Left renal pelvis (tissue), 4 donors: ENCODE measurements at places on chromosomes 2 and 18. TPM values are rescaled to one million over a fixed set of nuclear protein-coding genes. Genes with fewer than 3 reads are reported as not detected.

- DNase-seq = no peak
These were observed 58.3 kb downstream of the MRPL33 start for GRCh38 chr2:27829791-27830190.

GRCh38 chr2:126699716-126700581 lies 44.0 kb downstream of the GYPC start:
- peak; percentile 16 for DNase-seq

DNA sequence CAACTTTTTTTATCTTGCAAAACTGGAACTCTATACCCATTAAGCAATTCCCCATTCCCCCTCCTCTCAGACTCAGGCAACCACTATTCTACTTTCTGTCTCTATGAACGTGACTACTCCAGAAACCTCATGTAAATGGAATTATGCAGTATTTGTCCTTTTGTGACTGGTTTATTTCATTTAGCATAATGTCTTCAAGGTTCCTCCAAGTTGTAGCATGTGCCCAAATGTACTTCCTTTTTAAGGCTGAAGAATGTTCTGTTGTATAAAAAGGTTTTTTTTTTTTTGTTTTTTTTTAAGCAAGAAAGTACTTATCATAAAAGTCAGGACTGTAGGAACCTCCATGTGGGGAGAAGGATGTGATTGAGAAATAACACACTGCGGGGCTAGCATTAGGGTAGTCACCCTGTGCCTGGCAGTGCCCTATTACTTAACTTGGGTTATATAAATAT lies 262.9 kb upstream of the FBXO11 start:
- no peak for DNase-seq

DNA sequence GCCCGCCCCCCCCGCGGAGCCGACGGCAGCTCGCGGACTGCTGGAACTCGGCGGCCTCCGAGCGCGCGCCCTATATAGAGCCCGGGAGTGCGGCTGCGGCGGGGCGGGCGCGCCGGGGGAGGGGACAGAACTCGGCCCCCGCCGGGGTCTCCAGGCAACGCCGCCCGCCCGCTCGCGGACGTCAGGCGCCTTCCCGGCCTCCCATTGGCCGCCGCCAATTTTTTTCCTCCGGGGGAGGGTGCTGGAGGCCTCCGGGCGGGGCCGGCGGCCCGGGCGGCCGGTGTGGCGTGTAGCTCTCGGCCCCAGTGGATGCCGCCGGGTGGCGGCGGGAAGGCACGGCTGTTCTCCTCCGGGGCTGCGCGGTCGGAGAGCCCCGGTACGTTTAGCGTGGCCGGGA lies at the start of gene ZFP36L2:
TSS of gene ZFP36L2 (minus strand) at position 49 of the 397 bp plus-strand sequence. CDS start 291 bp downstream, outside the sequence.
- peak; percentile 93 for DNase-seq

DNA sequence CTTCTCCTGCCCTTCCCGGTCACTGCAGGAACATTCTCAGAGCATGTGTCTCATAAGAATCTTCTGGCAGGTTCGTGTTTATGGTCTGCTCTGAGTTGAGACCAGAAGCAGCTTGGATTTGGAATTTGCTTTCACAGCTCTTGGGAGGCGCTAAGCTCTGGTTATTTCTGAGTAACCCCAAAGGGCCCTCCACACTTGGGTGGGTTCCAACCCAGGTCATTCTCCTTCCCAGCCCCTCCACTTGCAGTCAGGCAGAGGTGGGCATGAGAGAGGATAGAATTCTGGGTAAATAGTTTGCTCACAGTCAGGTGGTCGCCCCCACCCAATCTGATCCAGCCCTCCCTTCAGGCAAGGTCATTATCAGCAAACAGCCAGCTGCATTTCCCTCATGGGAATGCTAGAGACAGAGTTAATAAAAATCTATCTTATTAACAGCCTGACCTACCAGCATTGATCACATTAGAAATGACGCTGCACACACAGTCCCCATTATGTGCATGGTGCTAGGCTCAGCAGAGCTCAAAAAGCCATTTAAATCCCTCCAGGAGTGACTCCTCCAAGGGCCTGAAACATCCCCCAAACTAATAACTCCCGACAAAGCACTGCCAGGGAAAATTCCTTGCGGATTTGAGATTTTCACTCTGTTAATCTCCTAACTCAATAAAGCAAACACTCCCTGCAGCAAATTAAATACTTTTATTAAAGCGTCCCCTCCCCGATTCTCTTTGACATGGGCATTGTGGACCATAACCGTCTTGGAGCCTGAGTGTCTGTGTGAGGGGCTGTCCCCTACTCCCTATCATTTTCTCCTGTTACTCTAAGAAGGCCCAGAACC lies 61.9 kb downstream of the SLC4A5 start:
- no peak for DNase-seq

DNA sequence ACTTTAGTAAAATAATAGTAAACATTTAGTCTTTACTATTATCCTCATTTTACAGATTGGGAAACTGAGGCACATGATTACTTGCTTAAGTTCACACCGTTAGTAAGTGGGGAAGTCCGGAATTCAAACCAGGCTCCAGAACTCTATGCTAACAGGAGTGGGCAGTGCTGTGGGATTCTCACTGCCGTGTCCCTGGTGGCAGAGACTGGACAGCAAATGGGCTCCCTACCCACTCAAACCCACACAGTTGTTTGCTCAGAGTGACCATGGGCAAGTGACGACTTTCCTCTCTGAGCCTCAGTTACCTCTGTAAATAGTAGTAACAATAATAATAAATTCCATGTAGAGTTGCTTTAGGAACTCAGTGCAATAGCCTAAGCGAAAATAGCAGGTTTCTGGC lies 24.0 kb downstream of the MAIP1 start:
- no peak for DNase-seq

DNA sequence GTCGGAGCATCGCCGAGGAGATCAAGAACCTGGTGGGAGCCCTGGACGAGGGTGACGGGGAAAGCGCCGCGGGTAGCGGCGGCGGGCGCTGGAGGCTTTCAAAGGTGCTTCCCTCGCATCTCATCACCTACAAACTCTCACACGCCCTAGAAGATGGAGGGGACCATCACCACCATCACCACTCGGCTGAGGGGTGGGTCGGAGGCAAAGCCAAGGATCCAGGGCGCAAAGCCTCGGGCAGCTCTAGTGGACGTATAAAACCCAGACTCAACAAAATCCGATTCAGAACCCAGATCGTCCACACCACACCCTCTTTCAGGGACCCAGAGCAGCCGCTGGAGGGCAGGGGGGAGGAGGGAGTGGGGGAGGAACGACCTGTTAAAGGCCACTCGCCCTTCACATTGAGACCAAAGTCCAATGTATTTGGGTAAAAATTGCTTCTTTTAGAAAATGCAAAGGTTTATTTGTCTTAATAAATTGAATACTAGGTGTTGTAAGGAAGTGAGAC lies 1.5 kb downstream of the SOWAHC start:
- no peak for DNase-seq

DNA sequence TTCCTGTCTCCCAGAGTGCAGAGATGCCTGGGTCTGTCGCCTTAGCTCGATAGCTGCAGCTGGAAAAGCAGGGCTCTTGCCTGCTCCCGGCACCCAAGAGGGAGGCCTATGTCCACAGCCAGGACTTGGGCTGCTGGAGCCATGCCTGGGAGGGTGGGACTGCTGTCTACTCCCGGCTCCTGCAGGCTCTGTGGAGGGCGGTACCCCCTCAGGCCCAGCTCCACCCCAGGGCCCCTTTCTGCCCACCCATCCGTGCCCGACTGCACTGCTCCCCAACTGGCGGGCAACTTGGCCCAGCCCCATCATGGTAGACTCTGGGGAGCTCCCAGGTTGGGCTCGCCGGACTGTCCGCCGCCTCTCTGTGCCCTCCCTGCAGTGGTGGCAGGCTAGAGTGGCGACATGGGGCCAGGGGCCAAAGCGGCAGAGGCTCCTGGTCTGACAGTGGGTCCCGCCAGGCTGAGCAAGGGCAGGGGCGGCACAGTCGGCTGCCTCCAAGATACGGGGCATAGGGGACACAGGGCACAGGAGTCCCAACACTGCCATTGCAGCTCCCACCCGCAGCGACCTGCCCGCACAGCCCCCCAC lies 901.0 kb downstream of the CCDC85A start:
- no peak for DNase-seq

DNA sequence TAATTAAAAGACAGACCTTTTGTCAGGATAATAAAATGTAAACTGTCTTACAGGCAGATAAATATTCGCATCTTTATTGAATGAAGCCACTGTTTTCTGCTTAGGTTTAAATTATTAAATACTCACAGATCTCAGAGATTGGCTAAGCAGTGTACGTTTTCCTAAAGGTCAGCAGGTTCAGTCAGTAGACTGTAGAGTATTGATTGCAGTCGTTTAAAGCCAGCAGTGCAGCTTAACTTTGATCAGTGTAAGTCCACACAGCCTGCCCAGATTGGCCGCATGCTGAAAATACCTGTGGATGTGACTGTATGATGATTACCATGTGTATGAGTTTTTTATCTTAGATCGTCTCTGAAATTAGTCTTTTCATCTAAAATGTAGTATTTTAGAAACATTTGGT lies 42.3 kb downstream of the ATP9B start:
- no peak for DNase-seq

GRCh38 chr2:98702127-98702802 lies 28.7 kb downstream of the MGAT4A start:
- peak; percentile 15 for DNase-seq

DNA sequence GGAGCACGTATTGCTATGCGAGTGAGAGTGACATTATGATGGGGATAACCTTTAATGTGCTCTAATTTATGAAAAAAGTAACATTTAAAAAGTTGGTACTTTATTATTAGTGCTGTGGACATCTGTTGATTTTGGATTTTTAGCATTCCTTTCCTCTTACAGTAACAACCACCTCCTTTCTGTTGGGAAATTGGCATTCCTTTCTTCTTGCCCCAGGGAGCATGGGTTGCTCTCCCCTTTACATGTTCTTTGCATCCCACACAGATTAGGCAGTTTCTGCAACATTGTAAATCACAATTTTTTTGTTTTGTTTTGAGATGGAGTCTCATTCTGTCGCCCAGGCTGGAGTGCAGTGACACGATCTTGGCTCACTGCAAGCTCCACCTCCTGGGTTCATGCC lies 300.2 kb downstream of the LPIN1 start:
- no peak for DNase-seq

DNA sequence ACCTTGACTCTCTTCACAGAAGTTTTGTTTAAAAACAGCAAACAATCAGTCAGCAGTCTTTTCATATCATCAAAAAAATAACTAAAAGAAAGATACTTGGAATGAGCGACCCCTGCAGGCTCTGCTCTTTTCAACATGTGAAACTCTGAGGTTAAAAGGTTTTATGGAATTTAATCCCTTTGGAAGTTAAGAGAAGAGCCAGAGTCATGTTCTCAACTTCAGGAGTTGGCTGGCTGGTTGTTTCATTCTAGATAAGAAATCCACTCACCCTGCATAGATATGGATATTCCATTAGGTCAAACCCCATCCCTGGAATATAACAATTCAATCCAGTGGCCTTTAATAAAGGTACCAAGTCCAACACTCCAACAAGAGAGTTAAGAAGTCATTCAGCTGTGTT lies 115.6 kb upstream of the RMDN2 start:
- no peak for DNase-seq

- no peak for DNase-seq
These were observed 44.5 kb upstream of the RBMS1 start for GRCh38 chr2:160538115-160538514.

- DNase-seq = no peak
These were observed 164.9 kb downstream of the CCDC148 start for GRCh38 chr2:158291544-158292180.

DNA sequence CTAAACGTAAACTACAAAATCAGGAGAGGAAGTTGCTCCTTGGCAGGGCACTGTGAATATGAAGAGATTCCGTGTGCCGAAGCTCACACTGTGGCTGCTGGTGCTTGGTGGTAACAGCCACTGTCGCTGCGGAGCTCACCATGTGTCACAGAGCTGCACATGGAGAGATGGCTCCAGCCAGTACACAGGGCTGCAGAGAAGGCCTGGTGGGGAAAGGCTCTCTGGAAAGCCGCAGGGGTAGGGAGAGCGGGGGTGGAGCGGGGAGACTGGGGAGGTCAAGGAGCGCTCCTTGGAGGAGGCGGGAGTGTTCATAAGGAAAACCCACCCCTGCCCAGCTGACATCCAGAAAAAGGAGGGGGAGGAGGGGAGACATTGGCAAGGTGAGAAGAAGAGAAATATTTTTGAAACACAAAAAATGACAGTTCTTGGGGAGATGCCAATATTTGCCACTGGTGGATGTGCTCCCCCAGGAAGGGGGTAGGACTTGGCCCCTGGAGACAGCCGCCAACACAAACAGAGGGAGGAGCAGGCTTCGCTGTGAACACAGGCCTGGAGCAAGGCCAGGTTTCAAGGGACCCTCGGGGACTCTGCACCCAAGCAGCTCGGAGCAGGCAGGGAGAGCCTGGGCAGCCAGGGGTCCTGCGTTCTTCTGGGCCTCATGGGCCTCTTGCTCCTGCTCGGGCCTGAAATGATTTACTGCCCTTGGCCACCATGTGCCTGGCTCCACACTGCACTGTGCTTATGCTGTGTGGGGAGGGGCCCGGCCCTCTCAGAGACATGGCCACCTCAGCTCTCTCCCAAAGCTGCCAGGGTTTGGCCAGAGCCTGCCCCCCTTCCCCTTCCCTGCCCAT lies 102.6 kb upstream of the GLI2 start:
- DNase-seq = no peak

DNA sequence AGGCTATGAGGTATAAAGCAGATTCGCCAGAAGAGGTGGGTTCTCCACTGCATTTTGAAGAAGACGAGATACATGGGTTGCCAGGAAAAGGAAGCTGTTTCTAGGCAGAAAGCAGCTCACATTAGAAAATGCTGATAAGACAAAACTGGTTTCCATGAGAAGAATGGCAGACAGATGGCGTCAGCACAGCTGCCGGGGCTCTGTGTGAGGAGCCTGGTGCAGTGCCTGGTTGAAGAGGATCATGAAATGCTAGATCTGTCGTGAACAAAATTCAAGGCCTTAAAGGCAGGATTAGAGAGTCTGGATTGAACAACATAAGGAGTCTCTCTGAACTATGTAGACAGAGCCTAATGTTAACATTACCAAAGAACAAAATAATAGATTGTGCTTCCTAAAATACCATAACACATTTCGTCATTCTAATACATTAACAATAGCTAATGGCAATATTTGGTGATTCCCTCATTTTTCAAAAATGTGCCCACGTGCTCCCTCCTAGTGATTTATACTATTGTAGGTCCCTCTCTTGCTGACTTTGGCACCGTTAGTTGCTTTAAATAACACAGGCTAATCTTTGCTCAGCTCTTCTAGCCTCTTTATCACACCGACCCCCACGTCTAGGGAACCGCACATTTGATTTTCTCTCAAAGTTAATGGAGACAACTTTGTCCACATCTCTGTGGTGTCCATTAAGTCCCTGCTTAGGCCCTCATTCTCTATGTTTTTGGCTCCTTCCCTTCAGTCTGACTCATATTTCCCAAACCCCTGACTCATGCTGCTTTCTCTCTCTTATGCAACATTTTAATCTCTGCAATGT lies 38.2 kb downstream of the EFEMP1 start:
- no peak for DNase-seq

- peak; percentile 30 for DNase-seq
These were observed 27.3 kb downstream of the GKN2 start for GRCh38 chr2:68925295-68925896.

Gene ALPP
- polyA plus RNA-seq = not detected

Gene SIX3
- polyA plus RNA-seq = not detected

Gene TNFAIP6
- polyA plus RNA-seq = 4.8 TPM

Gene UGT1A1
- polyA plus RNA-seq = 0.07 TPM

Gene FBLN7
- polyA plus RNA-seq = 26.9 TPM

Gene RPRM
- 4.1 TPM for polyA plus RNA-seq

Gene BCL11A
- polyA plus RNA-seq = 11.8 TPM

Gene DSG4
- not detected for polyA plus RNA-seq

Gene KCNG2
- polyA plus RNA-seq = 0.38 TPM
